ENCODE measurements at places on chromosomes 2 and 18.

GRCh38 chr2:151053661-151053990, 208.0 kb downstream of the RBM43 start:
- DNase-seq: no peak

DNA sequence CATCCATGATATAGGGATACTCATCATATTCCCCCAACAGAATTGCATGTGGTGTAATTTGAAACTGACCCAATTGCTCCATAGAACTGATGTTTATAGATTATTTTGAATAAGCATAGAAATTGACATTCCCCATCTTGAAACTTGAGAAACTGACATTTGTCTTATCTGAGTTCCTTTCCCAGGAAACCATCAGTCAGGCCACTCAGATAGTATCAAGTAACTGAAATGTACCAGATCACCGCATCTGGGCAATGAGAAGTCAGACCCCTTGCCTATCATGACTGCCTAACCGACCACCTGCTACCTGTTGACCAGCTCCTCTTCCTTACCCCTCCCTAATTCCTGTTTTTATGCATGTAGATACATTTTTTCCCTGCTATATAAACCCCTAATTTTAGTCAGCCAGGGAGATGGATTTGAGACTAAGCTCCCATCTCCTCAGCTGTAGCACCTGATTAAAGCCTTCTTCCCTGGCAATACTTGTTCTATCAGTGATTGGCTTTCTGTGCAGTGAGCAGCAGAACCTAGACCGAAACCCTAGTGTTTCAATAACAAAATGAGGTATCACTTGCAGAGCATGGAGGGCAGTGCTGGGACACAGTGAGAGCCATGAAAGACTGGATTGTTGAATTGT, 274.5 kb downstream of the LPIN1 start:
- no peak for DNase-seq

DNA sequence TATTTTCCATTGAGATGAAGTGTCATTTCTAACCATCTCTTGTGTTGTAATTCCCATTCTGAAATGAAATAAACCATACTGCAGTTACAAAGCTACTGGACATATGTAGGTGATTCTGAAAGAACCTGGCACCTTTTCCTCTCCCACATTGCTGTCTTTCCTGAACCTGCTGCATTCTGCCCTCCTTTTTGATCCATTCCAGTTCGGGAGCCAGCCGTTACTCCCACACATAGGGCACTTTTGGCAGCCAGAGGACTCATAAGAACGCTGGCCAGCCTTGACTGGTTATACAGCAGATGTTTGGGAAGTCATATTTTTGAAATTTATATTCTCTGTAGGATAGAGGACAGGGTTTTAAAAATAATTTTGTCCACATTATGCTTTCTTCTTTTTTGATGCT, 369.8 kb upstream of the CDH7 start:
- no peak for DNase-seq

DNA sequence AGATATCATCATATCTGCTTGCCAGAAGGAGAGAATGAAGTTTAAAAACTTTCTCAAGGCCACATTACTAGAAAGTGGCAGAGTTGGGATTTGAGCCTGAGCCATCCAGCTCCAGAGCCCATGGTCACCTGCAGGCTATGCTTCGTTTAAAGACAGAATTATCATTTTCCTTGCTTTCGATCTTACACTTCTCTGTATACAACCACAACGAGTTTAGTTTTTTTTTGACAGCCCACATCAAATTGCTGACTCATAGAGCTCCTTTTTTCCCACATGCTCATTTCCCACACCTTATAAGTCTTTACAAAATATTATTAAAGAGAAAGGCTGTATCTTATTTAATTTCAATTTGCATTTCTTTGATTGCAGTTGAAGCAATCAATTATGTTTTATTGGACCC, 6.5 kb downstream of the PLEK start:
- DNase-seq: no peak

GRCh38 chr2:79729532-79729931, 216.7 kb downstream of the CTNNA2 start:
- DNase-seq: no peak

- no peak for DNase-seq
These were observed 40.1 kb downstream of the AGPS start for GRCh38 chr2:177432703-177433102.

DNA sequence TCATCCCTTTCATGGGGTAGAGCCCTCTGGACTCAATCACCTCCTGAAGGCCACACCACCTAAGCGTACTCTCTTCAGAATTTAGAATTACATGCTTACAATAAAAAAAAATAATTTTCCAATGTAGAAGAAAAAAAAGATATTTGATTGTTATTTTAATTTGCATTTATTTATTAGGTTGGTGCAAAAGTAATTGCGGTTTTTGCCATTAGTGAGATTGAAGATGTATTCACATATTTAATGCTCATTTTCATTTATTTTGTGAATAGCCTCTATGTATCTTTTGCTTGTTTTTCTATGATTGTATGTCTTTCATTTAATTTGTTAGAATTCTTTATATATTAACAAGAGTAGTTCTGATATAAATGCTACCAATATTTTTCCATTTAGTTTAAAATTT, 220.5 kb downstream of the RND3 start:
- no peak for DNase-seq

DNA sequence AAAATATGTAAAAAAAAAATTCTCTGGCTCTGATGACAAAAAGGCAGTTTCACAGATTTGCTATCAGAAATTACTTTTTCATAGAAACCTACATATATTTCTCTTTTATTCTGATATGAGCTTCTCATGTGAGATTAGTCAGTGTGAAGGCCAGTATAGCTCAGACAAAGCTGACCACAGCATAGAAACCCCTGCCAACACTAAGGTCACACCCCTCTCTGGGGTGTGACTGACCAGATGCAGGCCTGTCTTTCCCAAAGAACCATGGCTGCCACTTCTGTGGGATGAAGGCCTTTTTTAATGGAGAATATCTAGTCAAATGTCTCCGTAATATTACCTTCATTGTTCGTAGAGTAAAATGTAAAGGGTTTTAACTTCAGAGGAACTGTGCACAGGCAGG, 330.3 kb upstream of the KCNJ3 start:
- no peak for DNase-seq

- no peak for DNase-seq
These were observed 36.1 kb downstream of the HDLBP start for GRCh38 chr2:241279413-241279812.

DNA sequence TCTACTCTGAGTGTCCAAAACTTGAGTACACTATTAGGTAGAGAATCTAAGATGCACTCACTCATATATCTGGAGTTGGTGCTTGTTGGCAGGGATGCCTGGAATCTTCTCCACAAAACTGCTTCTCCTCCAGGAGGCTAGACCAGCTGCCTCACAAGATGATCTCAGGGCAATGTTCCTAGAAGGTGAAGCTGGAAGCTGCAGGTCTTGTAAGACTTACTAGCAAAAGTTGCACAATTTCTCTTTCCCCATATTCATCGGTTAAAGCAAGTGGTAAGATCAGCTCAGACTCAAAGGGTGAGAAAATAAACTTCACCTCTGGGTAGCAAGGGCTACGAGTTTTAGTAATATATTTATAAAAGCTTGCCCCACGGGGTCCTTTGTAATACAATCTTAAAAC, 454.4 kb upstream of the ACVR2A start:
- no peak for DNase-seq

- DNase-seq: no peak
These were observed 79.1 kb upstream of the BCL2L11 start for GRCh38 chr2:111041398-111042202.

DNA sequence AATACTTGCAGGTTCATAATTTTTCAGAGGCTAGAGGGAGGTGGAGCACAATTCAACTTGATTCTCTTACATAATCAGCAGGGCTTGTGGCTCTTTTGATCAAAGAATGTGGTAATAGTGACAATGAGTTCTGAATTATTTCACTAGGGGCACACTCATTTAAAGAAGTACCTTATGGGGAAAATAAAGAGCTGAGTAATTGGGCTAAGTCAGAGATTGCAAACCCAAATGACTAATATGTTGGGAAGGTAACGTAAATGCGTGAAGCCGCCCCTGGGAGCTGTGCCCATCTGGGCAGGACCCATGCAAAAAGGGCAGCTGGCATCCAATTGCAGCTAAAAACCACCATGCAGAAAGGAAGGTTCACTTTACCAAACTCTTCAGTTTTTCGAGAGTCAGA, 35.3 kb downstream of the NCKAP5 start:
- no peak for DNase-seq

DNA sequence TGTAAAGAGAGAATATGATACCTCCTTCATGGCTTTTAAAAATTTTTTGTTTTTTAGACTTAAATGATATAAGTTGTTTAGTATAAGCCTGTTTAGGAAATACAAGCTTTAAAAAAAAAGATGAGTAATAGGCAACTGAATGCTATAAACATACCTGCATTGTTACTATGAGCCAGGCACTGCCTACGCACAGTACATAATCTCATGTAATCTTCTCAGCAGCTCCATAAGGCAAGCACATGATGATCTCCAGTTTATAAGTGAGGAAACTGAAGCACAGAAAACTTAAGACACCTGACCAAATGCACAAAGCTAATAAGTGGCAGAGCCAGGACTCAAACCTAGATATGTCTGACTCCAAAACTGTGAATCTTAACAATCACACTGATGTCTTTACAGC, 156.3 kb upstream of the SLC1A4 start:
- DNase-seq: no peak

GRCh38 chr2:236873636-236874035, 212.1 kb upstream of the COPS8 start:
- no peak for DNase-seq

Data from NCI-H2171 (cell line).